ENCODE measurements at places on chromosomes 12 and 14.

GRCh38 chr14:103095210-103095778, 769 bp downstream of the EXOC3L4 start:
- DNase-seq: no peak

- DNase-seq: no peak
These were observed 52.6 kb upstream of the VPS33A start for GRCh38 chr12:122318607-122319605.

DNA sequence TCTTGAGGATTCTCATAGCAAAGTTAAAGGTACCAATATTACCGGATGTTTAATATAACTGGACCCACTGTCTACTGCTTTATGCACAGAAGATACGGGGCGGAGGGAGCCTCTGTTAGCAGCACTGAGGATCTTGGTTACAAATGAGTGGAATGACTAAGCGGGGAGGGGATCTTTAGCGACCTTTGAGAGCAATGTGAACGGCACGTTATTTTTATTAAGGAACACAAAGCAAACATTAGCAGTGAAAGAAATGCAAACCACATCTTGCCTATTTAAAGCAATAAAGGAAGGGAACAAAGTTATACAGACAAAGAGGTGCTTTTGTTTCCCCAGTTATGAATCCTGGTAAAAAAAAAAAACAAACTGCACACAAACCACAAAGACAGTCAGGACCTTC, 27.1 kb upstream of the PRMT8 start:
- DNase-seq: no peak

DNA sequence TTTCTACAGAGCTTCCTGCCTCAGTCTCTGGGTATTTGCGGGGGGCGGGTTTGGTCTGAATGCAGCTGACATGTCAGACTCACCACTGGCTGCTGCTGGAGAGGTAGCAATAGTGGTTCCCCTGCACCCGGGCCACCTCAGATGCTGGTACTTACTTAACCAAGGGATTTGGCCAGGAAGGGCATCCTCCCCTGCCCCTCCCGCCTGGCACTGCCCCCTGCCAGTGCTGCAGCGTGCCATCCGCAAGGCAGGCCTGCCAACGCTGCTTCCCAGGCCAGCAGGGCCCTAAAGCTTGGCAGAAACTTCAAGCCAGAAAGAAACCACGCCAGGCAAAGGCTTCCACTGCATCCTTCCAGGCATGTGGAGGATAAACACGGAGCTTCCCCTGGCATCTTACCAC, 22.1 kb downstream of the RAB35 start:
- DNase-seq: no peak

GRCh38 chr12:72546106-72546505, 273.9 kb downstream of the TRHDE start:
- DNase-seq: no peak

GRCh38 chr12:43329375-43329774, 222.6 kb downstream of the ADAMTS20 start:
- DNase-seq: no peak

GRCh38 chr12:131415781-131416180, 295.1 kb upstream of the SFSWAP start:
- no peak for DNase-seq

DNA sequence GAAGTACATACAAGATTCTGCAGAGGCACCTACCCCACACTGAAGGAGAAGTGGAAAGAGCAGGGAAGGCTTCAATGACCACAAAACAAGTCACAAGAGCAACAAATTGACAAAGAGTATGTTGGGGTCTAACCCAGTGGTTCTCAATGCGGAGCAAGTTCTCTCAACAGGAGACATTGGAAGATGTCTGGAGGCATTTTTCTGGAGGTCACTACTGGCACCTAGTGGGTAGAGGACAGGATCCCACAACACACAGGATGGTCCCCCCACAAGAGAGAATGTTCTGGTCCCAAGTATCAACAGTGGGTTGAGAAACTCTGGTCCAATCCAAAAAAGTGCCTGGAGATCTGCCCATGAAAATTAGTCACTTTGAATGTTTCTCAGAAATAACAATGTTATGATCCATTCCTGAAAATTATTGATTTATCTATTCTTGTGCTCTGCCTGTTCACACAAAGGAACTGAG, 3.4 kb downstream of the SSH1 start:
- no peak for DNase-seq

- no peak for DNase-seq
These were observed 214.4 kb upstream of the ALG10B start for GRCh38 chr12:38102197-38102596.

DNA sequence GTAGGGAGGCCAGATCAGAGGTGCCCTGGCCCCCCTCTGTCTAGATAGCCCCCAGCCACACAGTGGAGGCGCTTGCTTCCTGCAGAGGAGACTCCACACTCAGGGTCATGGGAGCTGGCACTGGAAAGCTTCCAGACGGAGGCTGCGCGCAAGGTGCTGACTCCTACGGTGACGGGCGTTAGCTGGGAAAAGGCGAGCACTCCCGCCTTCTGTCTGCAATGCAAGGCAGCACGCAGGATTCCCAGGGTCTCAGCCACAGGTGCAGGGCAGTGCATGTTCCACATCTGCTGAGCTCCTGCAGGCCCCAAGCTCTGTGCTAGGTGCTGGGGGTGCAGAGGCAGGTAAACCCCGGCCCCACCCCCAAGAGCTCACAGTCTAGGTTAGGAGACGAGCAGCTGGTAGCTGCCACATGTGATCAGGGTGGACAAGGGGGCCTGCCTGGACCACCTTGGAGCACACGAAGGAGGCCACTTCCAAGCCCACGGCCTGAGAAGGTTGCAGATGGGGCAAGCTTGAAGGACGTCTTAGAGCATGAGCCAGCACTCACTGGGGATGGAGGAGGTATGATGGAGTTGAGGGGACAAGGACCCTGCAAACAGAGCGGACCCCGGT, 310.9 kb upstream of the DIO3 start:
- DNase-seq: no peak

DNA sequence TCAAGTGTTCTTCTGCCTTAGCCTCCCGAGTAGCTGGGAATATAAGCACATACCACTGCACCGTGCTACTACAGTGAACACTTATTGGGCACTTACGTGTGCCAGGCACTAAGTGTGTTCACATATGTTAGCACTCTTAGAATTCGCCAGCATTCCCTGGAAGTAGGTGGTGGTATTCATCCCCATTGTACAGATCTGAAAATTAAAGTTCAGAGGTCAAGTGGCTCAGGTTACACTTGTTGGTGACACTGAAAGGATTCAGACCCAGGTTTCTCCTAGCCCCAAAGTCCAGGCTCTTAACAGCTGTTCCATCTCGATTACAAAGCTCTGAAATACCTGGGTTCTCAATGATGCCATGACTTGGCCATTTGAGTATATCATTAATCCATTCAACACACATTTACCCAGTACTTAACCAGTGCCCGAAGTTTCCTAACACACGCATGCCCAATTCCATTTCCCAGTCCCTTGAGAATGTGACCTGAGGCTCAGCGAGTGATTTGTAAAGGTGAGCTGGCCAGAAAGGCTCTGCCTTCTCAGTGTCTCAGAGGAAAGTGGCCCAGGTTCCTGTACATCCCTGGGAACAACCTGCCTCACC, 4.8 kb downstream of the MVK start:
- DNase-seq: no peak

DNA sequence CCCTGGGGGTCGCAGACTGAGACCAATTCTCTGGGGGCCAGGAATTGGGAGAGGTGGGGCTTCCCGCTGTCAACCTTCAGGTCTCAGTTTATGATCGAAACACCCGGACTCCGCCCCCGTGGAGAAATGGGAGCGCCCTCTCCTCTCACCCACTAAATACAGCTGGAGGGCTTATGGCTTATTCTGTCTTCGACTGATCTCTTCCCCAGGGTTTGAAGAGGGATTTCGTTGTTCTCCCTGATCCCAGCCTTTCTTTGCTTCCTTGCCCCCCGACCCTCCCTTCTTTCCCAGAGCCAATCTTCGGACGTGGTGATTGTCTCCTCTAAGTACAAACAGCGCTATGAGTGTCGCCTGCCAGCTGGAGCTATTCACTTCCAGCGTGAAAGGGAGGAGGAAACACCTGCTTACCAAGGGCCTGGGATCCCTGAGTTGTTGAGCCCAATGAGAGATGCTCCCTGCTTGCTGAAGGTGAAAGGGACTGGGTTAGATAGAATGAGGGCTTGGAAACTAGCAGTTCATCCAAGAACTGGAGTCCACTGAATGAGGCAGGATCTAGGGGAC, 607 bp downstream of the OS9 start:
- DNase-seq: peak; percentile 7

DNA sequence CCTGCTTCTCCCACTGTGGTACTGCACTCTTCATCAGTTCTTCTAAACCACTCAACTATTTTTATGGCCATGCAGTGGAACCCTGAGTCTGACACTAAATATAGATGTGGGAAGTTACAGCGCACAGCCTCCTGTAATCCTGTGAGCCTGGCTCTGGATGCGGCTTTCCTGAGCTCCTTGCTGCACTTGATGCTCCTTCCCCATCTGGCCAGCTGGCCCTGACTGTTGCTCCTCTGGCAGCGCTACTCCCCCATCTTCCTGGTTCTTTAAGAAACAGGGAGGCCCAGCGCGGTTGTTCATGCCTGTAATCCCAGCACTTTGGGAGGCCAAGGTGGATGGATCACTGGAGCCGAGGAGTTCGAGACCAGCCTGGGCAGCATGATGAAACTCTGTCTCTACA, 24.6 kb downstream of the IQSEC3 start:
- no peak for DNase-seq

DNA sequence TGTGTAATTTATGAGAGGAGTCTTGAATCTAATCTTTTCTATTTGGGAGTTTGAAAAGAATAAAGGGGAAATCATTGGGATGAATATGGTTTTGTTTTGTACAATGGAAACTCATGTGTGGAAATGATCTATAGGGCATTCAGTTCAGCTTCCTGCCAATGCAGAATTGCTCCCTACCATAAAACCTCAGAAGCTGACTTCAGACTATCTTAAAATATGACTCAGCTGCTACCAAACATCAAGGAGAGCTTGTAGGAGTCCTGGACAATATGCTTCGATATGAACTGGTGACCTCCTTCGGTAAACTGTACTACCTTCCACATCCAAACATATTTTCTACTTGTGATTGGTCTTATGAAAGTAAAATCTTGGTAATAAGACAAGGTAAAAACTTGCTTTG, 160.6 kb downstream of the CAPZA3 start:
- no peak for DNase-seq

DNA sequence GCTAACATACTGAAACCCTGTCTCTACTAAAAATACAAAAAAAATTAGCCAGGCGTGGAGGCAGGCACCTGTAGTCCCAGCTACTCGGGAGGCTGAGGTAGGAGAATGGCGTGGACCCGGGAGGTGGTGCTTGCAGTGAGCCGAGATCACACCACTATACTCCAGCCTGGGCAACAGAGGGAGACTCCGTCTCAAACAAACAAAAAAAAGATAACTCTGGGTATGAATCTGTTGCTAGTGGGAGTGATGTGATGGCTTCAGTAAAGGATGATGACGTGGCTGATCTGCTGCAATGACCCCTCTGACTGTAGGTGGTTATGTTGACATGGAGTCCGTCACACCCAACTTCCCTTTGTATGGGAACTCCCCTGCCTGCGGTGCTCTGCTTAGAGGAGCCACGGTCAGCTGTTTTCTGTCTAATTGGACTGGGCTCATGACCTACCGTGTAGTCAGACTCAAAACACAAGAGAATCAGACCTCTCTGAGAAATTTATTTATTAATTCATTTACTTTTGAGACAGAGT, 59.1 kb upstream of the MED13L start:
- no peak for DNase-seq

- peak; percentile 33 for DNase-seq
These were observed 319 bp downstream of the GALNT6 start for GRCh38 chr12:51390891-51391282.

- DNase-seq: peak; percentile 88
These were observed 44.7 kb upstream of the FBRSL1 start for GRCh38 chr12:132444957-132445883.

- no peak for DNase-seq
These were observed 390.6 kb downstream of the KCNH5 start for GRCh38 chr14:62654641-62655040.

- DNase-seq: no peak
These were observed 102.9 kb downstream of the WSCD2 start for GRCh38 chr12:108231909-108232434.

DNA sequence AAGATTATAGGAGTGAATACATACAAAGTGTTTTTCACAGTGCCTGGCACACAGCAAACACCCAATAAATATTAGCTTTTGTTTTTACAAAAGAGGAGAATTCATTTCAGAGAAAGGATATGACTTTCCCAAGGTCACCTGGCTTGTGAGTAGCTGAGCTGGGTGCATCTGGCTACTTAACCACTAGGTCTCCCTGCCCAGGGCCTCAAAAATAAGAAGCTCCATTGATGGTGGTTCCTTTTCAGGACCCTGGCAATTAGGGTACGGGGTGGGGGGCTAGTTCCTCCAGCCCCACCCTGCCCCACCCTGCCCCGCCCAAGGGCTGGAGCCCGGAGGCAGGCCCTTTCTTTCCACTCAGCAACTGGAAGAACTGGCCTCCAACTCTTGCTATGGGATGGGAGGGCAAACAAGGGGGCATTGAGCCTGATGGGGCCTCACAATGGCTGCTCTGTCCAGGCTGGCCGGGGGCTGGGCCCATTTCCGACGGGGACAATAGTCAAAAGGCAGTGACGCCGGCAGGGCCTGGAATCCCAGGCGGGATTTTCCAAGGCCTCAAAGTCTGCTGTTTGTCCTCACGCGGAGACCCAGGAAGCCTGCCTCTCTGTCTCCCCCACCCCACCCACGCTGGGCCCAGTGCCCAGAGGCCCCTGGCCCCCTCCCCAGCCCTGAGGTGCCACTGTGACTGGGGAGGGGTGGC, 8.2 kb upstream of the ATG101 start:
- DNase-seq: no peak

- no peak for DNase-seq
These were observed 881.6 kb downstream of the NRXN3 start for GRCh38 chr14:79051742-79052141.

GRCh38 chr14:102028733-102029132, 58.1 kb downstream of the HSP90AA1 start:
- no peak for DNase-seq

- DNase-seq: peak; percentile 57
These were observed 110.0 kb downstream of the CCDC60 start for GRCh38 chr12:119444462-119445044.

DNA sequence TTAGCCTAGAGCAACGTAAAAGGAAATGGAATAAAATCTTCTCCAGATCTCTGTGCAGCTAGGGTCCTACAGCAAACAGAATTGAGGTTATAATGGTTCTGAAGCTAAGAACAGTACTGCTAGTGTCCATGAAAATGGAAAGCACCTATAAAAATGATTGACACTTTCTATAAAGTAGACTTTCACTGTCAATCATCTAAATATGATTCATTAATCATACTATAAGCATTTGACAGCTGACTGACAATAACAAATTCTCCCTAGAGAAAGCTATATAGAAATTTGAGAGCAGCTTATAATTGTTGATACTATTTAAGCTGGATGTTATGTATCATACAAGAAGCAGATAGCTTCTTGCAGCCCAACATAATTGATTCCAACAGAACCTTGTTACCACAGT, 80.9 kb downstream of the PDZRN4 start:
- DNase-seq: no peak

GRCh38 chr12:123099560-123100192, 51.2 kb downstream of the PITPNM2 start:
- DNase-seq: no peak
